ENCODE measurements at places on chromosomes 2 and 18. TPM values are rescaled to one million over a fixed set of nuclear protein-coding genes. Genes with fewer than 3 reads are reported as not detected.
A peak's percentile ranks its signal among the peaks of the same experiment; 100 is the strongest.

ABCG5 gene
- total RNA-seq, result 0.05 TPM

GALR1 gene
- not detected for total RNA-seq

ERICH2 gene
- total RNA-seq, result 0.74 TPM

CRYGD gene
- total RNA-seq, result not detected

NGEF gene
- total RNA-seq, result 17.8 TPM

- no peaks in the 10 kb centered on the region for H3K27me3 ChIP-seq
- no peaks in the 10 kb centered on the region for H3K4me1 ChIP-seq
- H3K36me3 ChIP-seq, result no peaks in the 10 kb centered on the region
- no peak overlapping the region for H3K27ac ChIP-seq
- no peak for DNase-seq
- H3K4me3 ChIP-seq, result no peak overlapping the region
Observed at GRCh38 chr18:1499265-1499664, 594.6 kb downstream of the ADCYAP1 start.

GRCh38 chr2:140641163-140641562, 1489.7 kb downstream of the LRP1B start:
- H3K27ac ChIP-seq, result no peak overlapping the region
- H3K27me3 ChIP-seq, result no peaks in the 10 kb centered on the region
- H3K4me1 ChIP-seq, result no peaks in the 10 kb centered on the region
- no peaks in the 10 kb centered on the region for H3K36me3 ChIP-seq
- H3K4me3 ChIP-seq, result no peak overlapping the region

GRCh38 chr2:215712871-215713790, 277.3 kb upstream of the FN1 start:
- H3K27me3 ChIP-seq, result no peaks in the 10 kb centered on the region
- H3K4me1 ChIP-seq, result no peaks in the 10 kb centered on the region
- H3K27ac ChIP-seq, result no peak overlapping the region

DNA sequence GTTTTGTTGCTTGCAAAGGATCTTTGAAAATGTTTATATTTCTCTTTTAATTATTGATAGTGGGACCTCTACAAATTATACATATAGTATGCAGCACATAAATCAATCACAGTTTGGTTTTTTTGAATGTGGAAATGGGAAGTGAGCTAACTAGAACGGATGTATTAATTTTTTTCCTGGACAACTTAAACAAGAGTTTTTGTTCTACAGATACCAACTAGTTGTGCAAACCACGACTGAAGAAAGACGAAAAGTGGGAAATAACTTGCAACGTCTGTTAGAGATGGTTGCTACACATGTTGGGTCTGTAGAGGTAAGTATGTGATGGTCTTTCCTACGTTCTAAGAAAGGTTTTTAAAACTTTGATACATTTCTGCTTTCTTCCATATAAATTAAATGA, 39.2 kb downstream of the NDC80 start:
- H3K4me1 ChIP-seq, result no peaks in the 10 kb centered on the region
- H3K4me3 ChIP-seq, result no peak overlapping the region
- H3K36me3 ChIP-seq, result peaks cover 48% of the 10 kb centered on the region

- no peaks in the 10 kb centered on the region for H3K27me3 ChIP-seq
- no peaks in the 10 kb centered on the region for H3K36me3 ChIP-seq
- no peaks in the 10 kb centered on the region for H3K4me1 ChIP-seq
- no peak overlapping the region for H3K27ac ChIP-seq
Observed at GRCh38 chr2:213500881-213501280, 216.6 kb downstream of the SPAG16 start.

DNA sequence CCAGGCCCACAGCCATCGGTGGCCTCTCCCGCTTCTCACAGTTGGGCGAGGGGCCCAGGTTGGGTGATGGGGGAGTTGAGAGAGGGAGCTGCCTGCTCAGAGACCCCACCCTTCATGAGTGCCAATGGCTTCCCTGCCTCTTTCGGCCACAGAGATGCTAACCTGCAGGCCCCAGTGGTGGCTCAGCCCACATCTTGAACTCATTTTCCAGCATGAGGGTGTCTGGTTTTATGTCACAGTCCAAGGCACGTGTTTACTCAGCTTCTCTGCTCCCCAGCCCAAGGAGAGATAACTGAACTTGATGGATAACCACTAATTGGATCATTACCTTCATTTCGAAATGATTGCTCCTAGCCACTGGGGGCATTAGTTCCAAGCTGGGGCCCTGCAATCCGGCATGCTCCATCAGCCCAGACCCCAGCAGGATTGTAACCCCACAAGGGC, 45.9 kb upstream of the SIX2 start:
- no peak overlapping the region for H3K4me3 ChIP-seq
- no peaks in the 10 kb centered on the region for H3K36me3 ChIP-seq
- no peaks in the 10 kb centered on the region for H3K4me1 ChIP-seq
- no peak for DNase-seq
- no peaks in the 10 kb centered on the region for H3K27me3 ChIP-seq

- H3K27ac ChIP-seq, result no peak overlapping the region
- no peaks in the 10 kb centered on the region for H3K27me3 ChIP-seq
- no peak overlapping the region for H3K4me3 ChIP-seq
- no peak for DNase-seq
Observed at GRCh38 chr2:38148501-38148900, 72.5 kb upstream of the CYP1B1 start.

- H3K4me3 ChIP-seq, result no peak overlapping the region
- no peak overlapping the region for H3K27ac ChIP-seq
- H3K36me3 ChIP-seq, result no peaks in the 10 kb centered on the region
- no peaks in the 10 kb centered on the region for H3K4me1 ChIP-seq
- no peak for DNase-seq
Observed at GRCh38 chr2:241062389-241063092, 39.5 kb downstream of the MTERF4 start.

- no peaks in the 10 kb centered on the region for H3K4me1 ChIP-seq
- H3K27ac ChIP-seq, result no peak overlapping the region
- H3K27me3 ChIP-seq, result no peaks in the 10 kb centered on the region
Observed at GRCh38 chr18:63097178-63097577, 222.4 kb downstream of the BCL2 start.

- H3K27ac ChIP-seq, result no peak overlapping the region
- H3K27me3 ChIP-seq, result no peaks in the 10 kb centered on the region
- H3K4me3 ChIP-seq, result no peak overlapping the region
- DNase-seq, result no peak
- H3K4me1 ChIP-seq, result no peaks in the 10 kb centered on the region
Observed at GRCh38 chr2:161116509-161116908, 43.7 kb upstream of the TANK start.

- H3K36me3 ChIP-seq, result no peaks in the 10 kb centered on the region
- no peak overlapping the region for H3K27ac ChIP-seq
- H3K4me3 ChIP-seq, result no peak overlapping the region
- no peak for DNase-seq
- no peaks in the 10 kb centered on the region for H3K4me1 ChIP-seq
Observed at GRCh38 chr2:37379881-37380296, 35.5 kb downstream of the QPCT start.

DNA sequence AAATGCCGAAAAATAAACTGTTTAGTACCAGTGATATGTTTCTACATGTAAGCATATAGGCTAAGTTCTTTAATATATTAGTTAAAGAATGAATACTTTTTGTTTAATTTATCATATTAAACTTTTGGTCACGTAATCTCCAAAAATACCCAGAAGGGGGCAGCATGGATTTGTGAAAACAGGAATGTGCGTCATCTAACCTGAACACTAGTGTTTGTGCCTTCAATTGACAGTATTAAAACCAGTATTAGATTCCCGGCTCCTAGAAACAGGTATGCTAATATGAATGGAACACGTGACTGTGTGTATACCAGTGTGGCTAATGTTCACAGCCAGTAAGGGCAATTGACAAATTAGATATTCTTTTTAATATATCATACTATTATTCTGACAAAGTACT, 51.8 kb downstream of the WDR7 start:
- H3K27ac ChIP-seq, result no peak overlapping the region
- DNase-seq, result peak; percentile 13
- no peak overlapping the region for H3K4me3 ChIP-seq
- no peaks in the 10 kb centered on the region for H3K4me1 ChIP-seq
- no peaks in the 10 kb centered on the region for H3K27me3 ChIP-seq
- H3K36me3 ChIP-seq, result no peaks in the 10 kb centered on the region

GRCh38 chr2:2586931-2587330, 255.9 kb upstream of the MYT1L start:
- H3K27ac ChIP-seq, result no peak overlapping the region
- no peaks in the 10 kb centered on the region for H3K27me3 ChIP-seq
- H3K36me3 ChIP-seq, result no peaks in the 10 kb centered on the region
- H3K4me1 ChIP-seq, result no peaks in the 10 kb centered on the region
- DNase-seq, result no peak

- H3K27me3 ChIP-seq, result no peaks in the 10 kb centered on the region
- no peak for DNase-seq
- no peaks in the 10 kb centered on the region for H3K36me3 ChIP-seq
- H3K27ac ChIP-seq, result no peak overlapping the region
- H3K4me1 ChIP-seq, result peaks cover 27% of the 10 kb centered on the region
Observed at GRCh38 chr2:222872551-222872950, 11.7 kb downstream of the ACSL3 start.

Data from Panc1 (cell line).